ENCODE measurements at places on chromosomes 5 and 9.

- DNase-seq = no peak
Measured at GRCh38 chr9:113885183-113886025, 9.3 kb downstream of the ZNF618 start.

- no peak for DNase-seq
Measured at GRCh38 chr5:38258319-38259061, at the start of gene EGFLAM. TSS of gene EGFLAM (plus strand) at chr5:38258559. CDS start at chr5:38258755, 196 bp downstream.

GRCh38 chr5:138160706-138161105 lies 17.7 kb downstream of the BRD8 start:
- DNase-seq = no peak

GRCh38 chr5:72093217-72093616 lies 14.1 kb upstream of the MAP1B start:
- no peak for DNase-seq

DNA sequence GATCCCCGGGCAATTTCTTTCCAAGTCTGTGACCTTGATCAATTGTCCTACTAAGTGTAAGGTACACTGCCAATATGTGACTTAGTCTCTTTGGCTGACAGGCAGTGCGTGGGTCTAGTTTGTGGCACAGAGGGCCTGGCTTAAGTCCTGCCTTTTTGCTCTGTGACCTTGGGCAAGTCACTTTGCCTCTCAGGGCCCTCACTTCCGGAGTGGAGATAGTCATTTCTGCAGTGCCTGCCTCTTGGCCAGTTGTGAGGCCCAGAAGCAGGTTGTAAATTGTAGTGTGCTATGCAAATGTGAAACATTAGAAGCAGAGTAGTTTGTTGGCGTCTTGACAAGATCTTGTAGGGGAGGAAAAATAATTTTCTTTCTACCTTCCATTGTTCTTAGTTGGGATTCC lies 39.0 kb downstream of the KIF4B start:
- DNase-seq = no peak

DNA sequence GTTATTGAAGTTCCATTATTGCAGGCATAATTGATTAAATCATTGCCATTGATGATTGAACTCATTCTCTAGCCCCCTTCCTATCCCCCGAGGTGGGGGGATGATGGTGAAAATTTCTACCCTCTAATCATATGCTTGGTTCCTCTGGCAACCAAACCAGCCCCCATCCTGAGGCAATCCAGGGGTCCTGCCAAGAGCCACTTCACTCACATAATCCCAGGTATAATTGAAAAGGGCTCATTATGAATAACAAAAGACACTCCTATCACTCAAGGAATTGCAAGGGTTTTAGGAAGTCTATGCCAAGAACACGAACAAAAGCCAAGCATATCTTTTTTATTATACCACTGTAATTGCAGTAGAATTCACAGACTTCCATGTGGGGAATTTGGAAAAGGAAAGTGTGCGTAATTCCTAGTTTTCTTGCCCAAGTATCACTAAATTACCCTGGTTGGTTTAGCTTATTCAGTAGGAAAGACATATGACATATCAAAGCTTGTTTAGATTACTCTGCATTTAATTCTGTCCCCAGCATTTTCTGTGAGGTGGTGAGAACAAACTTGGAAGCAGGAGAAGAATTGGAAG lies 130.7 kb upstream of the TAF11L2 start:
- no peak for DNase-seq

- no peak for DNase-seq
Measured at GRCh38 chr5:143017541-143017940, 247.4 kb downstream of the ARHGAP26 start.

- no peak for DNase-seq
Measured at GRCh38 chr5:176447591-176447977, 601 bp upstream of the FAF2 start.

DNA sequence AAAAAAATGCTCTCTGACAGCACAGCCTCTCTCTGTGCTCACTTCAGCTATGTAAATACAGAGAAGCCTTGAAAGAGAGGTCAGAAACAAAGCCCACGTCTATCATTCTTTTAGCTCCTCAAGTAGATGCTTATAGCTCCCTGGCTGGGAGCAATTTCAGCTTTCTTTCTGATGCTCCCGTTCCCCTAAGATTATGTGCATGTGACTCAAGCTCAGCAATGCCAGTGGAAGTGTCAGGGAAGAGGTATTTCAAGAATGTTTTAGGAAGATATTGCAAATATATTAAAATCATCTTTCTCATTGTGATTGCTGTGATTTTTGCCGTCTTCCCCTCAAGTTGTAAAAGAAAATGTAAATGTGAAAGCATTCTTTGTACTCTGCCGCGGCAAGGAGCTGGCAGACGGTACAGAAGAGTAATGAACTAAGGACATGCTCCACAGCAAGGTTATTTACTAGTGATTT lies 1353.7 kb upstream of the ACO1 start:
- DNase-seq = no peak

DNA sequence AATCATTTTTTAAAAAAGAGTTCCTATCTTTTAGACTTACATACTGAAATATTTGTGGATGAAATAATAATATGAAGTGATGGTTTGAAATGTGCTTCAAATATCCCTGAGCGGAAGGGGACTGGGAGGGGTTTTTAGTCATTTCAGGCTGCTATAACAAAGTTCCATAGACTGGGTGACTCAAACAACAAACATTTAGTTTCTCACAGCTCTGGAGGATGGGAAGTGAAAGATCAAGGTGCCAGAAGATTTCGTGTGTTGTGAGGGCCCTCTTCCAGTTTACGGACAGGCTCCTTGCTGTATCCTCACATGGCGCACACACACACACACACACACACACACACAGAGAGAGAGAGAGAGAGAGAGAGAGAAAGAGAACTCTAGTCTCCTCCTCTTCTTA lies 27.1 kb upstream of the TEX10 start:
- DNase-seq = no peak

DNA sequence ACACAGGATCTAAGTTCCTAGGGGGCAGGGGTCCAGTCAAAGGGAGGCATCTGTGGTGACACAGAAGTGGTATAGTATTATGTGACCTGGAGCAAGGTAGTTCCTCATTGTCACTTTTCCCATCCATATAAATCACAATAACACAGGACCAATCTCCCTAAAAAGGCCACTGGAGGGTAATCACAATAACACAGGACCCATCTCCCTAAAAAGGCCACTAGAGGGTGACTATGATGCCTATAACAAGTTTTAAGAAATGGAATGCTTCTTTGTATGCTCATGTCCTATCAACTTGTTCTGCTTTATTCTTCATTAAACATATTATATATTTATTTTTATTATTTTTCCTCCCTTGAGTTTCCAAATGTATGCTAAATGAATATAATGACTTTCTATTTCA lies 254.6 kb downstream of the ASTN2 start:
- DNase-seq = no peak

- DNase-seq = no peak
Measured at GRCh38 chr9:5698810-5699556, 70.1 kb downstream of the RIC1 start.

GRCh38 chr9:70229579-70229978 lies 29.2 kb upstream of the SMC5 start:
- no peak for DNase-seq

- DNase-seq = no peak
Measured at GRCh38 chr9:76725011-76725546, 39.2 kb upstream of the PCA3 start.

- no peak for DNase-seq
Measured at GRCh38 chr9:5593904-5594303, 35.0 kb upstream of the RIC1 start.

- no peak for DNase-seq
Measured at GRCh38 chr5:145558288-145558687, 276.9 kb downstream of the PRELID2 start.

DNA sequence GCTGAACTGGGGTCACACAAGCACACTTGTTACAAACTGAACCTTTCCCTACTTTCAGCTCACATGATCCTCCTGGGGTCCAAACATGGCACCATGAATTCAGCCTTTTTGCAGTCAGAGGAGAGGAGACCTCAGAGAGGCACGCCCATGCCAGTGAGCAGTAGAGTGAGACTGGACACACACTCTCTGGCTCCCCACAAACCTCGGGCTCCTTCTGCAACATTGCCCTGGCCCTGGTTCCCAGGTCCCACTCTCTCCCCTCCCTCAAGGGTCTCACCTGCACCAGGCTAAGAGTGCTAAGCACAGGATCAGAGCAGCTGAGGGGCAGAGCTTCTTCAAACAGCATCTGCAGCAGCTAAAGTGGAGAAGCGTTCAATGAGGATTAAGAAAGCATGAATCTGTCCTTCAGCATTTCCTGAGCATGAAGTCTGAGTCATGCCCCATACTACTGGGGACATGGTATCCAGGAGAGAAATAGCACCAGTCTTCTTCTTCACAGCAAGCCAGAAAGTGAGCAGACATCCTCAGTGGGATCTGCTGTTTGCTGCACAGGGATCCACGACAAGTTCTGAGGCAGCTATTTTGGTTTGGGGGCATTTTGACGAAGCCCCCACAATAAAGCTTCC lies 27.2 kb downstream of the SLC35A4 start:
- DNase-seq = no peak

- DNase-seq = no peak
Measured at GRCh38 chr5:124739634-124740025, 6.8 kb downstream of the ZNF608 start.

DNA sequence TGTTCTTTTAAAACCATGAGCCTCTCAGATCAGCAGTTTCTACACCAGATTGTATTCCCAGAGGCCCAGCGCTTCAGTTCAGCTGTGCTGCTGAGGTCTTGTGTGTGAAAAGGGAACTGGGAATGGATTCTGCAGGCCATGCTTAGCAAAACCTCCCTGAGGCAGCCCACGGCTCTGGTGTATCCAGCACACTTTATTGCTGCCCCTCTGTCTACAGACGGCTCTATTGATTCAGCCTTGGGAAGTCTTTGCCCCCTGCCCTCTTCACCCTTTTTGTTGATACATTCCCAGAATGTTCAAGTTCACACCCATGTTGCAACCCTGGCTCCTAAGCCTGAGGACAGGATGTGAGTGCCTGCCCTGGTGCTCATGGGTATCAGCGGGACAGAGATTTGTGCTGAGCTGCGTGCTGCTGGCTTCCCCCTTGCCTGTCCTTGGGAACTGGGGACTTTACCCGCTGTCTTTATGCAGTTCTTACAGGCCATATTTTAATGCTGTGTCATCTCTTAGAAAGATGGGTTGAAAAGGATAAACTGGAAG lies 37.3 kb downstream of the ARHGAP26 start:
- no peak for DNase-seq

DNA sequence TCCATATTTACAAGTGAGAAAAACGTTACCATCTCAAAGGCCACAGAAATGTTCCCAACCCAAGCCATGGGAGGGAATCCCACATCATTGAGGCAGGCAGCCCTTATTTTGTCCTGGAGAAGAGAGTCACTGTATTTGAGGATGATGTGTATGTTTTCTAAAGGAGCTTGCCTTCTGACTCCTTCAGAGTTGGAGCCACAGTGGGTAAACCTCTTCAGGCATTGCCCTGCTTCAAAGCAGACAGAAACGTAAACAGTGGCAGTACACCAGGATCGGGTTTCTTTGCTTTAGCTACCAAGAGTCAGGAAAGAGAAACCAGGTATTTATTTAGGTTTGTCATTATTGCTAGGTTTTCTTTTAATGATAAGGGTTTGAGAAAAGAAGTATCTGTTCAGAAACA lies 45.7 kb downstream of the MUSK start:
- no peak for DNase-seq

- no peak for DNase-seq
Measured at GRCh38 chr9:7368410-7369292, 430.9 kb downstream of the DMAC1 start.

DNA sequence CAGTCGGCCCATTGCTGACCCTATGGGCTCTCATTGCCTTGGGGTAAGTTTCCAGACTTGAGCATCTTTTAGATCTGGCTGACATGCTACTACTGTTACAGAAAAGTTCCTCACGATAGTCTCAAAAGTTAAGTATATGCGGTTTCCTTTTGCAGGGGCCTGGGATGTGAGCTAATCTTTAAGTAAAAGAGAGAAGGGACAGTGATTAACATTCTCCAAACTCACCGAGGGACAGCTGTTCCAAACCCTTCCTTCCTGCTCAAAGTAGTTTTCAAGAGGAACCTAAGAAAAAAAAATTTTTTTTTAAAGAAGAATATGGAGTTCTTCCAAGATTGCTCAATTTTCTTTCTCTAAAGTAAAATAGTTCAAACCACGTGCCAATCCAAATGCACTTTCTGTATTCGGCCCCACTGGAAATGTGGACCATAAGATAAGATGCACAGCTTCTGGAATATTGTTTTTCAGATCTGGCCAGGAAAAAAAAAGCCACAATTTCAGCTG lies 168.0 kb upstream of the SPRY4 start:
- no peak for DNase-seq

- no peak for DNase-seq
Measured at GRCh38 chr5:168790002-168790635, 211.0 kb upstream of the PANK3 start.

DNA sequence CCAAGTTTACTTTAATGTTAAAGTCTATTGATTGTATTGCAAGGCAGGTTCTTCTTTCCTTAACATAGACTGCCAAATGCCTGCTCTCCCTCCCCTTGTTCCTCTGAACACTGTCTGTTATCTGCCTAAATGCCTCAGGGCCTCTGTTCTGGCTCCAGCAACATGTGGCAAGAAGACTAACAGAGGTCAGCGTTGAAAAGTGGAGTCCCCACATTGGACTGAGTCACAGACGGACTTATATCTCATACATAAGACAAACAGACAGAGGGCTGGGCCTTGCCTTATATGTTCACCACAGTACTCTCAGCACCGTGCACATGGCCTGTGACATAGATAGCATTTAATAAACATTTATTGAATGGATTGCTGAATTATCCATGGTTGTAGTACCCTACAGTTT lies 91.4 kb downstream of the TSSK1B start:
- no peak for DNase-seq

- DNase-seq = no peak
Measured at GRCh38 chr5:132266836-132267160, 9.3 kb downstream of the PDLIM4 start.

DNA sequence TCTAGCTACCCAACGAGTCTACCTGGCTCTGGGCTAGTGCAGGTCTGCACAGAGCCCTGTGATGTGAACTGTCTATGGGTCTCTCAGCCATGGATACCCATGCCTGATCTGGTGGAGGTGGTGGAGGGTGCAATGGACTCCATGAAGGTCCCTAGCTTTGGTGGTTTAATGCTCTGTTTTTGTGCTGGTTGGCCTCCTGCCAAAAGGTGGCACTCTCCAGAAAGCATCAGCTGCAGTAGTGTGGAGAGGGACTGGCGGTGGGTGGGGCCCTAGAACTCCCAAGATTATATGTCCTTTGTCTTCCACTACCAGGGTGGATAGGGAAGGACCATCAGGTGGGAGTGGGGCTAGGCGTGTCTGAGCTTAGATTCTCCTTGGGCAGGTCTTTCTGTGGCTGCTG lies 290.1 kb downstream of the AGTPBP1 start:
- DNase-seq = no peak

- DNase-seq = no peak
Measured at GRCh38 chr9:131697908-131698617, 41.8 kb downstream of the RAPGEF1 start.

Data from stimulated activated CD8-positive, alpha-beta memory T cell treated with anti-CD3 and anti-CD28 coated beads, Interleukin-15, amount 100 ng/mL, for 4 hours (primary cell).